Esophagus muscularis mucosa (tissue), 4 donors: ENCODE measurements at places on chromosomes 12 and 14. TPM values are rescaled to one million over a fixed set of nuclear protein-coding genes. Genes with fewer than 3 reads are reported as not detected.
A peak's percentile ranks its signal among the peaks of the same experiment; 100 is the strongest.

- DNase-seq = no peak
Observed at GRCh38 chr12:105234197-105234596, 1.8 kb downstream of the APPL2 start.

DNA sequence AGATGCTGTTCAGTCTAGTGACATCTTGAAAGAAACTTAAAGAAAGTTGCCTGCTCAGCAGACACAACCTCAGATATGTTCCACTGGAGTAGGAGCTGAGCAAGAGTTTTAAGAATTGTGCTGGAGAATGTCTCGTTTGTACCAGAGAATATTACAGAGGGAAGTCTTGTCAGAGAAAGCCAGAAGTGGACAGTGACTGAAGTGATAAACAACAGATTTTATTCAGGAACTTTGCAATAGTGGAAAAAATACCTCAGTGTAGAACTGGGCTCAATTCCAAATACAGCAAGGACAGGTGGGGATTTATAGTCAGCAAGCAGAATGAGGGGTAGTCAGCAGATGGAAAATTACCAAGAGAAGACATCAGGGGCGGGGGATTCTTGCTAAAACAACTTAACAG, 18.6 kb downstream of the ZDHHC17 start:
- DNase-seq = no peak

GRCh38 chr12:22083167-22083566, 37.1 kb downstream of the CMAS start:
- no peak for DNase-seq

DNA sequence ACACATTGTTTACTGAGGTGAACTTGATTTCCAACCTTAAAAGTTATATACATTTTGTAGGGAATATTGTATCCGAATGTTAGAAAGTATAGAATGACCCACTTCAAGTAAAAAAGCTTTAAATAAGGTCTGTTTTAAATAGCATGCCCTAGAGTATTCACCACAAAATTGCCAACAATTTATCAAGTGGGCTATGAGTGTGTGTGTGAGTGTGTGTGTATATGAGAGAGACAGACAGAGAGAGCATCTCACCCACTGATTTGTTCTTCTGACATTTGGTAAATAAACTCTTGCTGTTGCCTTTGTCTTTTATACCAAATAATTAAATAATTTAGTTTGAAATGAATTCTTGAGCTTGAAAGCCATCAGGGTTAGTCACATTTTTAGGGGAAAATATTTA, 29.8 kb upstream of the RAP1B start:
- DNase-seq = no peak

- no peak for DNase-seq
Observed at GRCh38 chr12:128387811-128388422, 120.9 kb downstream of the TMEM132C start.

GRCh38 chr14:58738876-58739275, 101.1 kb downstream of the DACT1 start:
- no peak for DNase-seq

GRCh38 chr14:95226801-95227200, 69.5 kb upstream of the DICER1 start:
- no peak for DNase-seq

DNA sequence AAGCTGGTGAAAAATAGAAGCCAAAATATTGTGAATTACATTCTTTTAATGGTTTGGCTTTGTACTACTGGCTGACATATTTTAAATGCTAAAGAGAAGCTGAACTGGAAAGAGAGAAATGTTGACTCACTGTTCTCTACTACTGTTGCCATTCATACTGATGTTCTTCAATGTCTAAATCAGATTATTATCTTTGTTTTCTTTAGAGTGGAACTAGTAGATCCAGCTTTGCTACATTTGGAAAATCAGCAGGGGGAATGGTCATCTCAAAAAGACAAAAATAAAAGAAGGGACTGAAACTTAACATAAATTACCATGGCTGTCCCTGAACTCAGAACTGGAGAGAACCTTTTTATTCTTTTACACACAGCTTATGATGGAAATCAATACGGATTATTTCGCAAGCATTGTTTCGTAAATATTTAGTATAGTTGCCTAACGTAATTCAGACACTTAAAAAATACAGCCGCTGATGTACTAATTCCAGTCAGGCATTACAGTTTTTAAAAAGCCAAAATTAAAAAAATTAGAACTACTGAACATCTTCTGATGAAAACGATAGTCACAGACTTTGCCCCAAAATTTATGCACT, 76.3 kb upstream of the OTX2 start:
- DNase-seq = no peak

DNA sequence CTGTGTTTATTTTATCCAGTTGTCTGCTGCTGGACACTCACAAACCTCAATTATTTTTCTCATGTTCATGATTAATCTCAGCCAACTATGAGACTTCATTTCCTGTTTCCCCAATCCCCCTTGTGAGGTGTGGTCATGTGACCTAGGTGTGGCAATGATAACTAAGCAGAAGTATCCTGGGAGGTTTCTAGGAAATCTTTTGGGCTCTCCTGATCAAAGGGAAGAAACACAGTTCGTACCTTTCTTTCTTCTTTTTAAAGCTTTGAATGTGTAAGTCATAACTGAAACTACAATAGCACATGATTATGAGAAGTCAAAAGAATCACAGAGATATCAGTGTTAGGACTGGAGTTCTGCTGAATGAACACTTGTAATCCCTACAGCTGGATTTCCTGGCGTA, 34.4 kb upstream of the MANSC4 start:
- no peak for DNase-seq

DNA sequence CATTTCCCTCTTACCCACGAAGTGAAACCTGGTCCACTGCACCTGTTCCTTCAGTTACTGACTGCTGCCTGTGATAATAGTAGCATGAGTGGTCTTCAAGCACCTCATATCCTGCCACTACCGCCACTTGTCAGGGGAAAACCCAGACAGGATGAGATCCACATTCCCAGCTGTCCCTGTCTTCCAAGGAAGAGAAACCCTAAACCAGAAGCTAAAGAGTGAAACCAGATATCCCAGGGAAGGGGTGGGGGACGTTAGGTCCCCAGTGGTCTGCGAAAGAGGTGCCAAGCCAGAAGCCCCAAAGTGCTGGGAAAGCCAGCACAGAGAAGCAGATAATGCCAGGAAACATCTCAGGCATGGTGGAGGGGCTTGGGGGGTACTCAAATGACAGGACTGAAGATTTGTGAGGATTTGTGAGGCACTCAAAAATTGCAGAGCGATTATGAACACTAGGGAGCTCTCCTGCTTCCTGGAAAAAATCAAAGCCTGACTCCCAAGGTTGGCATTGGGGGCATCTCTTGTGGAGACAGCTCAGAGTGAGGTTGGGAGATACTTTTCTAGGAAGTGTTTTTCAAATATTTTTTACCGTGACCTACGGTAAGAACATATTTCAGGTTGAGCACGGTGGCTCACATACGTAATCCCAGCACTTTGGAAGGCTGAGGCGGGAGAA, 77.9 kb downstream of the TMEM30B start:
- DNase-seq = no peak

Gene COA8
- total RNA-seq = 46.1 TPM

Gene COX8C
- not detected for total RNA-seq

- no peak for DNase-seq
Observed at GRCh38 chr14:79412822-79413221, 798.5 kb downstream of the DIO2 start.

DNA sequence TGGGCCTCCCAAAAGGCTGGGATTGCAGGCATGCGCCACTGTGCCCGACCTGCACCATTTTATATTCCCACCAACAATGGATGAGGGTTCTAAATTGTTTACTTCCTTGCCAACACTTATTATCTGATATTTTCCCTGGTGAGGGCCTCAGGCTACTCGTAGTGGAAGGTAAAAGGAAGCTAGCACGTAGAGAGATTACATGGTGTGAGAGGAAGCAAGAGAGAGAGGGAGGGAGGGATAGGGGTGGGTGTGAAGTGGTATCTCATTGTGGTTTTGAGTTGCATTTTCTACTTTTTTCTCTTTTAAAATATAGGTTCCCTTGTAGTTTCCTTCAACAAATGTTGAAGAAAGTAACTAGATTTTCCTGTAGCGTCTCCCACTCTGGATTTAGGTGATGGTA, 30.9 kb downstream of the MYO1H start:
- DNase-seq = no peak

Gene CMTM5
- 1.7 TPM for total RNA-seq

- DNase-seq = no peak
Observed at GRCh38 chr14:81511111-81511904, 22.3 kb downstream of the SEL1L start.

- DNase-seq = peak; percentile 74
Observed at GRCh38 chr14:104425171-104425681, 154.3 kb upstream of the C14orf180 start.

- DNase-seq = no peak
Observed at GRCh38 chr14:51507906-51508511, 143.7 kb upstream of the FRMD6 start.
